ENCODE measurements at places on chromosomes 1 and 21.

DNA sequence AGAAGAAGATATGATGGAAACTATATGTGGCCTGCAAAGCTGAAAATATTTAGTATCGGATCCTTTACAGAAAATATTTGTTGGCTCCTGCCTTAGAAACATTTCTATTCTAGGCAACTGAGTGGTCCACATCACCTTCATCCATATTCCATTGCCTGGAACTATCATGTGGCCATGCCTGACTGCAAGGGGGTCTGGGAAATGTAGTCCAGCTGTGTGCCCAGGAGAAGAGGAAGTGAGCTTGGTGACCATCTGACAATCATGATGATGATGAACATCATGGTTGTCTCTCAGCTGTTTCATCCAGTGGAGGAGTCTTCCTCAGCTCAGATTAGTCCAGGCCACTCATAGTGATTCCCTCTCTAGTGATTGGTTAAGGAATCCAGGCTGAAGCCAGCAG, 61.8 kb upstream of the IFNLR1 start:
- DNase-seq: no peak

GRCh38 chr1:93349231-93350135, 3.8 kb downstream of the DR1 start:
- DNase-seq: no peak

DNA sequence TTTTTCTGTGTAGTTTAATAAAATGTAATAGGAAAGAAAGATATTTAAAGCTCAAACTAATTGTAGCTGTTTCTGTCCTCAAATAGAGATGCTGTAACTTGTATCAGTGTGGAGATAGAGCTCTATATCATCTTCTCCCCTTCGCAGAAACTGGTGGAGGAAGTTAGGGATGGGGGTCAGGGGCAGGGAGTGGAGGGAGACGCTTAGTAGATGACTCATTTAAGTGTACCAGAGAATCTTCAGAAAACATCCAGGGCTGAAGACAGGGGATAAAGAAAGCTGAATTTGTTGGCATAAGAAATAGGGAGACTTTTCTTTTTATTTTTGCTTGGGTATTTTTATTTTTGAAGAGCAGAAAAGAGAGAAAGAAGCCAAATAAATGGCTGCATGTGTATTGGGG, 282.6 kb upstream of the DPYD start:
- no peak for DNase-seq

DNA sequence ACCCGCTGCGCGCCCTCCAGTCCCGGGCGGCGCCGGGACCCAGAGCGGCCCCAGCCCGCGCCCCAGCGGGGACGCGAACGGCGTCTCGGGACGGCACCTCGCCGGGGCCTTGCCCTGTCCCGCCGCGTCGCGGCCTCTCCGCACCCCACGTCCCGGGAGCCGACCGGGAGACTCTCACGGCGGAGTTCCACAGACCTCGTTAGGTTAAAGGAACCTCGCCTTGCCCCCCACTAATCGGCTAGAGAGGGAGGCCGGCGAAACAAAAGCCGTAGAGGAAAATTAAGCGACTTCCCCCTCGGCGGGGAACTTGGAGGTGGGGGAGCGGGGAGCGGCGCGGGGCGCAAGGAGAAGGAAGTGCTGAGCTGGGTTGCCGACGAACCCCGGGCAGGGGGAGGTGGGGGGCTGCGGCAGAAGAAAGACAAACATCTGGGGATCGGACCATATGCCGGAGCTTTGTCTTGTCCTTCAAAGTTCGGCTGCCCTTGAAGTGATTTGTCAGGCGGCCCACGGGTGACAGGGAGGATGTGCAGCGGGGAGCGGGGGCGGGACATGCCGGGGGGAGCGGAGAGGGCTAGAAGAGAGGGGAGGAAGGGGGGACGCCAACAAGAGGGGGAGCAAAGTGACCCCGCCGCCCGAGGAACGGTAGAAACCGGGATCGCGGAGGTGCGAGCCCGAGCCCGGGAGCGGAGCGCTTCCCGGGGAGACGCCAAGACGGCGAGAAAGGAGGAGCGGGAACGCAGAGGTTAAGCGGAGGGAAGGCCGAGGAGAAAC, 120.0 kb upstream of the RRP15 start:
- DNase-seq: no peak

- DNase-seq: no peak
These were observed 94.6 kb upstream of the CASZ1 start for GRCh38 chr1:10891091-10891490.

GRCh38 chr1:110011527-110012041, 22.8 kb upstream of the STRIP1 start:
- DNase-seq: no peak

DNA sequence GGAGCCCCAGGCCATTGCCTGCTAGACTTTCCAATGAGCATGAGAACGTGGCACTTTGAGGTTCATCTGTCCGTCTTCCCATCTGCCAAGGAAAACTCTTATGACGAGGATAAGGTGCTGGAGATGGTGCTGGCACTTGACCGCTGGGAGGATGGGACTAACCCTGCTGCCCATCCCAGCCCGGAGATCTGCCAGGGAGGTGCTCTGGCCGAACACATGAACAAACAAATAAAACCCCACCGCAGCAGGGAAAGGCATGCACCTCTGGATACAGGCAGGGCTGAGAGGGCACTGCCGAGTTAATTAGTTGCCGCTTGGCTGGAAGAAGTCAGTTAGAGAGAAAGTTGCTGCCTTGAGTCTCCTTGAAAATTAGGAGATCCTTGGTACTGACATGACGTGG, 308.4 kb downstream of the AJAP1 start:
- no peak for DNase-seq

DNA sequence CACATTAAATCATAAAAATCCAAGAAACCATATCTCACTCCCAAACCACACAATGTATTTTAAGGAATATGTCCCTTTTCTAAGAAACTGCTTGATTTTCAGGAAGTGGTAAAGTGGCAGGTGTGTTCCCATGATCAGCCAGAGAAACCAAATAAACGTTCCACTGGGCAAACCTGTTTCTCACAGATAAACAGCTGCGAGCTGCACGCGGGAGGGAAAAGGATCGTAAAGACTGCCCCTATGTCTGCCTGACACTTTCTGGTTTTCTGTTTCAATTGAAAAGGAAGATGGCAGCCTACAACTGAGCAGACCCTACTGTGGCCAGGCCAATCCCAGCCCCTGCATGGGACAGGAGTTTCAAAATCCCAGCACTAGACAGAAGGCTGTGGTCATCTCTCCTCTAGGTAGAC, 36.6 kb downstream of the HIVEP3 start:
- DNase-seq: no peak

- no peak for DNase-seq
These were observed 33.9 kb upstream of the GPR25 start for GRCh38 chr1:200838676-200839445.

- peak; percentile 83 for DNase-seq
These were observed 1.9 kb upstream of the SMG7 start for GRCh38 chr1:183470147-183470960.

- DNase-seq: no peak
These were observed 7.6 kb upstream of the XKR8 start for GRCh38 chr1:27952147-27952546.
